ENCODE measurements at places on chromosomes 5 and 9.
A peak's percentile ranks its signal among the peaks of the same experiment; 100 is the strongest.

DNA sequence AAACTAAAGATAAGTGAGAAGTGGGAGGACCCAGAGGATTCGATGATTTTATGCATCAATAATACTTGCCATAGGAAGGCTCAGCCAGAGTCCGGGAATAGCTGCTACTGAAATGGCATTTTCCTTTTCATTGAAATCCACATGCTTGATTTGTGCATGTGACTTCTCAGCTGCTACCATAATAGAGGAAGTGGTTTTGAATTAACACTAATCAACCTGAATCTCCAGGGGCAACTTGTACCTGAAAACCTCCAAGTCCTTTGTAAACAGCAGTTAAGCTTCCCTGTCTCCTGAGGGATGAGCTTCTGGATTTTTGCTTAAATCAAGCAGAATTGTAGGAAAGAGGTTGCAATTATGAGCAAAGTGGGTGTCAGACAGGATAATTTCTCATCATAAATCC is 124.9 kb downstream of the PPP2R2B start:
- no peak for DNase-seq

DNA sequence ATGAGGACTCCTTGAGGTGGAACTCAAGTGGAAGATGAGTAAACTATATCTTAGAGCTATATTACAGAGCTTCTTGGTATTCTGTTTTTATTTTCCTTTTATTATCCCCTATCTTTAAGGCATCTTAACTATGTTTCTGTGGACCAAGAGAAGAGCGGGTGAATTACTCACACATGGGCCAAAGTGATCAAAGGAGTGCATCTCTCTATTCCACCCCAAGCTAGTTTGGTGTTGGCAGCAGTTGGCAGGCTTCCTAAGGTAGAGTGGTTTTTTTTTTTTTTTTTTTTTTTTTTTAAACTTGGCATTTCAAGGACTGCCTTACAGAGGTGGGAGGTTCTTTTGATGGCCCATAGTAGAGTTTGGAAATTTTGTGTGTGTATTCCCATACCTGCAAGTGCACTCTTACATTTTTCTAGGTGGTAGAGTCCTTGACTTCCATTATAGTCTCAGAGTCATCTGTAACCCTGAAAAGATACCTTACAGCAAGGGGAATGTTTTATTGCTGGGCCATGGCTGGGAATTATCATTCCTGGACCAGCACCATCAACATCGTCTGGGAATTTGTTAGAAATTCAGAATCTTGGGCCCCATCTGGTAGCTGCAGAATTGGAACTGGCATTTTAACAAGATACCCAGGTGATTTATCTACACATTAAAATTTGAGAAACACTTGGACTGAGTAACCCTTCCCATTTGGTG is 51.0 kb downstream of the ARHGAP26 start:
- no peak for DNase-seq

GRCh38 chr5:63164339-63164738 is 585.7 kb downstream of the LRRC70 start:
- no peak for DNase-seq

- DNase-seq = peak; percentile 30
Observed at GRCh38 chr5:136028782-136029742, at the start of gene TGFBI. TGFBI (plus strand) TSS chr5:136028988; CDS start chr5:136029056, 68 bp downstream.

DNA sequence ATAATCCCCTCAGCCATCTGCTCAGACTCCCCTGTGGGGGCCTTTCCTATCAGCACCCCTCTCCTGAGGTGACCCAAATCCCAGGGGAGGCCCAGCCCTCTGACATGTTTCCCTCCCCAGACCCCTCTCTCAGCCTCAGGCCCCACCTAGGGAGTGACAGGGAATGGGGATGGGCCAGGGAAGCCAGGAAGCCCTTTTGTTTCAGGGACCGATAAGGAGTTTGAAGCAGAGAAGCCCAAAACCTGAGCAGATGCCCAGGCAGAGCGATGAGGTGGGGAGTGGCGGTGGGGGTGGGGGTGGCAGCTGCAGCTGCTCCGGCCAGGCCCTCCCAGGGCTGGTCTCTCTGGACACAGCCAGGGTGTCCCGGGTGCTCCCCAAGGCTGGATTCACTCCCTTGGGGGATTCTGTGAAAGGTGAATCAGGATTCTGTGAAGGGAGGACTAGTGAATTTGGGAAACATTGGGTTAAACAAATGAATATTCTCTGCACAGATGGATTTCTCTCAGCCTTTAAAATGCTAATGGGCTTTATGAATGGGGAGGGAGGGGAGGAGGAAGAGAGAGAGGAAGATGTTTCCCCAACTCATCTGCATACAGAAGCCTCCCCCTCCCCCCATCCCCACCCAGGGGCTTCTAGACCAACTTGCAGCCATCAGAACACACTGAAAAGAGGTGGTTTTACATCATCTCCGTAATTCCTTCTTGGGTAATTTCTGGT is 17.4 kb downstream of the AKNA start:
- no peak for DNase-seq

DNA sequence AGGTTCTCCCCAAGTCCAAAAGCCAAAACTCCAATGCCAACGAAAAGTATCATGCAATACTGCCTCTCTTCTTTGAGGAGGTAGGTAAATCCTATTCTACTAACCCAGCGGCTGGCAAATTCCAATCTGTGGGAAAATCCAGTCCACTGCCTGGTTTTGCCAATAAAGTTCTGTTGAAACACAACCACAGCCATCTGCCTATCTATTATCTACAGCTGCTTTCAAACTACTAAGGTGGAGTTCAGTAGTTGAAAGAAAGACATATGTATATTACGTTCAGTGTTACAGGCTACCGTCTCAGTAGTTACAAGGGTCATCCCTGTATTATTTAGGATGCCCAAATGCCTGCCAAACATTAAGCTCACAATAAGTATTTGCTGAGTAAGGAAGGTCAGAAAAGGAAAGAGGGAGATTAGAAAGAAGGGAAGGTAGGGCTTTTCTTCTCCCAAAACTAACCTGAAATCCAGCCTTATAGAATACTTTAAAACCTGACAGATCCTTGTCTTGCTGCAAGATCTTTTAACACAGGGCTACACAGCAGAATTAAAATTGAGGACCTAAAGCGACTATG is 16.2 kb downstream of the ARL15 start:
- DNase-seq = no peak

Measured in activated CD4-positive, alpha-beta T cell treated with anti-CD3 and anti-CD28 coated beads, Interleukin-2, Interleukin-4, amounts not matched to agents 100 ng/mL and 50 ng/mL, durations not matched to agents 16 hours and 8 hours (primary cell).